Naive thymus-derived CD4-positive, alpha-beta T cell (primary cell): ENCODE measurements at places on chromosomes 3 and 15.

DNA sequence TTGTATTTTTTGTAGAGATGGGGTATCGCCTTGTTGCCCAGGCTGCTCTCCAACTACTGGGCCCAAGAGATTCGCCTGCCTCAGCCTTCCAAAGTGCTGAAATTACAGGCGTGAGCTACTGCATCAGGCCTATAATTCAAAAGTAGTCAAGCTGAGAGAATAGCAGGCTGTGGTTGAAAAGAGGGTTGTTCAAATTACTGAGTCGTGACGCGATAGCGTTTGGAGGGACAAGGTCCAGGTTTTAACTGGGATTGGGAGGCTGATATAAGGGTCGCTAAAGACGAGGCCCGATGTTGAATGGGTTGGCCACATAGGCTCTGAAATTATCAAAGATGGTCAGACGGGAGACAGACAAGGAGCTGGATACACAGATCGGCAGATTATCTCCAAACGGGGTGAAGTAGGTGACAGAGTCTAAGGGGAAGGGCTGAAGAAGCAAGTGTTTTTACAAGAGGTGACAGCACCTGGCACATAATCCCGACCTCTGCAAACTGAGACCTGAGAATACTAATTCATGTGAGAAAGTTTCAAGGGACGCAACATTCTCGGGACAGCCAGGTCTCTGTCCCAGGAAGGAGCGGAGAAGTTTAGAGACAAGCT is 759 bp upstream of the ARID3B start:
- DNase-seq: no peak

GRCh38 chr3:191637611-191638010 is 176.6 kb downstream of the PYDC2 start:
- DNase-seq: no peak

DNA sequence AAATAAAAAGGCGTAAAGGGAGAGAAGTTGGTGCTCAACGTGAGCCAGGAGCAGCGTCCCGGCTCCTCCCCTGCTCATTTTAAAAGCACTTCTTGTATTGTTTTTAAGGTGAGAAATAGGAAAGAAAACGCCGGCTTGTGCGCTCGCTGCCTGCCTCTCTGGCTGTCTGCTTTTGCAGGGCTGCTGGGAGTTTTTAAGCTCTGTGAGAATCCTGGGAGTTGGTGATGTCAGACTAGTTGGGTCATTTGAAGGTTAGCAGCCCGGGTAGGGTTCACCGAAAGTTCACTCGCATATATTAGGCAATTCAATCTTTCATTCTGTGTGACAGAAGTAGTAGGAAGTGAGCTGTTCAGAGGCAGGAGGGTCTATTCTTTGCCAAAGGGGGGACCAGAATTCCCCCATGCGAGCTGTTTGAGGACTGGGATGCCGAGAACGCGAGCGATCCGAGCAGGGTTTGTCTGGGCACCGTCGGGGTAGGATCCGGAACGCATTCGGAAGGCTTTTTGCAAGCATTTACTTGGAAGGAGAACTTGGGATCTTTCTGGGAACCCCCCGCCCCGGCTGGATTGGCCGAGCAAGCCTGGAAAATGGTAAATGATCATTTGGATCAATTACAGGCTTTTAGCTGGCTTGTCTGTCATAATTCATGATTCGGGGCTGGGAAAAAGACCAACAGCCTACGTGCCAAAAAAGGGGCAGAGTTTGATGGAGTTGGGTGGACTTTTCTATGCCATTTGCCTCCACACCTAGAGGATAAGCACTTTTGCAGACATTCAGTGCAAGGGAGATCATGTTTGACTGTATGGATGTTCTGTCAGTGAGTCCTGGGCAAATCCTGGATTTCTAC is at the start of gene RARB:
TSS of gene RARB (plus strand) at position 322 of the 847 bp plus-strand sequence. CDS start at position 791, 469 bp downstream.
- no peak for DNase-seq

DNA sequence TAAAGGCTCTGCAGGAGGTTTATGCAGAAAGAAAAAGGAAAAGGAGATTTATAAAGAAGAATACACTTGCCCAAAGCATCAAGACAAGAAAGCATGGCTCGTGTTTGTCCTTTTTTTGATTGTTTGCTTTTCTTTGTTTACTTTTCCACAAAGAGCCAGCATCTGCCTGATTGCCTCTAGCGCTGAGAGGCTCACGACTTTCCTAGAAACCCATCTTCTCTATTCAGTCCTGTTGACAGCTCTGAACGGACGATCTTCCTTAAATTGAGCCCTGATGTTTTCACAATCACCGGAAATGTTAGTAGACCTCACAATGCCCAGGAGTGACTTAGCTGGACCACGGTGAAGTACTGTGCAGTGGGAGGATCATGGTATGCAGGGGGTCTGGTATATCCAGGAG is 12.4 kb downstream of the GP5 start:
- DNase-seq: no peak

DNA sequence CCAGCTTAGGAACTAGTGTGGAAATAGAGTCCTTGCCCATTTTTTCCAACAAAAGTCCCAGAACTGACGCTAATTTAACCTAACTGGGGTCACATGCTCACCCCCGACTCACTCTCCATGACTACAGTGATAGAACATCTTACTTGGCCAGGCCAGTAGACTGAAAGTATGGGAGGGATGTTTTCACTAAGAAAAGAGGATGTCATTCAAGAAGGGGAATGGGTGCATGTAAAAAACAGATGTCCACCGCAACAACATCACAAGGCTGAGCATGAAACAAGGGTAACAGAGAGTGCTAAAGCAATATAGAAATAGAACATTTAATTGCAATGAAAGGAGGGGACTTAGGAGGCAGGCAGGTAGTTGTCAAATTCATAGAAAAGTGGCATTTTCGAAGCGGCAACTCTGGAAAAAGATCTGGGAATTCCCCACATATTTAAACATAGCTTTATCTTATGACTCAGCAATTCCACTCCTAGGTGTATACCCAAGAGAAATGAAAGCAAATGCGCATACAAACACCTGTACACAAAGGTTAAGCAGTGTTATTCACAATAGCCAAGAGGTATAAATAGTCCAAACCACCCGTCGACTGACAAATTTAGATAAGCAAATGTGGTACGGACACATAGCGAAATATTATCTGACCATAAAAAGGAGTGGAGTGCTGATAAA is 41.1 kb upstream of the UBE2E2 start:
- DNase-seq: no peak

DNA sequence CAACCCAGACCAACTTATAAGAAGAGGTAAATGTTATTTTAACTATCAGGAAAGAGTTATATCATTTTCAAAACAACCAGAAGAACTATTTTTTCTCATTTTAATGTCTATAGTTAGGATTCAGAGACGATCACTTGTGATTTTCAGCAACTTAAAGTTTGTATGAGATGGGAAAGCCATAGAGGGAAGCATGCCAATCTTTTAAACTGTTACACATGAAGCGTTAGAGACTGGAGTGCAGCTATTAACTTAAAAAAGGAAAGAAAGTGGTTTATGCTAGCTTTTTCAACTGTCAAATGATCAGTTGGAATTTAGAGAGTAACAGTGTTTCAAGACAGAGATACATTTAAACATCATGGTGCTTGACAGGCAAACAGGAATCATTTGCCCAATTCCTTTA is 91.7 kb upstream of the LPP start:
- no peak for DNase-seq

- DNase-seq: no peak
Measured at GRCh38 chr15:39741258-39741657, 41.4 kb downstream of the FSIP1 start.

GRCh38 chr3:125319765-125320164 is 55.4 kb downstream of the ZNF148 start:
- no peak for DNase-seq

DNA sequence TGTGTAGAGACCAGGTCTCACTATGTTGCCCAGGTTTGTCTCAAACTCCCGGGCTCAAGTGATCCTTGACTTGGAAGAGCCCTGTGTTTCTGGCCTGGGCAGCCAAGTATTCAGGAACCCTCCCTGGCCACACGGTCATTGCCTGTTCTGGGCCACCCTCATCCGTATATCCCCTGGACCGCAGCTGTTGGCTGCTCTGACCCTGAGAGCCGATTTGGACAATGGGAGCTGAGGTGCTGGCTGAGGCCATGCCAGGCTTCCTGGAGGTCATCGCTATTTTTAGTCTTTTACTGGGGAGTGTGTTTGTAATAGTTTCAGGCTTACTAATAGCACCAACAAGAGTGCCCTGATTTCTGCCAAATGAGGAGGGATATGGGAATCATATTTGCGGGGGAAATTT is 60.7 kb downstream of the ADAMTS7 start:
- DNase-seq: no peak

- no peak for DNase-seq
Measured at GRCh38 chr3:128235207-128235926, 82.1 kb downstream of the EEFSEC start.

- DNase-seq: no peak
Measured at GRCh38 chr3:196625331-196625730, 14.2 kb upstream of the NRROS start.

GRCh38 chr3:194632809-194633348 is 340 bp downstream of the TMEM44 start:
- no peak for DNase-seq

GRCh38 chr3:37773471-37773870 is 88.2 kb upstream of the CTDSPL start:
- DNase-seq: no peak

DNA sequence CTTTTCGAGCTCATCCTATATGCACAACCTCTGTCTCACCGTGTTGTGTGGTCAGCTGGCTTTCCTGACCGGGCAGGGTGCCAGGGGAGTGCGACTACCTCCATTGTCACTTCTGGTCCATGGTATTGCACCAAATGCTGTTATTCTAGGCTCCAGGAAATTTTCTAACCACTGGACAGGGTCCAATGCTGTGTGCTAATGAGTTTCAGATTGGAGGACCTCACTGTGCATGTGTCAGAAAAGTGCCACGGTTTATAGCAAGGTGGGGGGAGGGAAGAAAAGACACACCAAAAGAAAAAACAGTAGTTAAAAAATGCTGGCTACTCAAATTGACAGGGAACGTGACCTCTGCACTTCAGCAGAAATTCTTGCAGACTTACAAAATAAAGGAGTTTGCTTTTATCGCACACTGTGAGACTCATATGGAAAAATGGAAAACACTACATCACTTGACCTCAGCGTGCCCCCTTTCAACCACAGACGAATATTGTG is 480.1 kb downstream of the FOXP1 start:
- no peak for DNase-seq
